ENCODE measurements at places on chromosomes 1 and 21.

DNA sequence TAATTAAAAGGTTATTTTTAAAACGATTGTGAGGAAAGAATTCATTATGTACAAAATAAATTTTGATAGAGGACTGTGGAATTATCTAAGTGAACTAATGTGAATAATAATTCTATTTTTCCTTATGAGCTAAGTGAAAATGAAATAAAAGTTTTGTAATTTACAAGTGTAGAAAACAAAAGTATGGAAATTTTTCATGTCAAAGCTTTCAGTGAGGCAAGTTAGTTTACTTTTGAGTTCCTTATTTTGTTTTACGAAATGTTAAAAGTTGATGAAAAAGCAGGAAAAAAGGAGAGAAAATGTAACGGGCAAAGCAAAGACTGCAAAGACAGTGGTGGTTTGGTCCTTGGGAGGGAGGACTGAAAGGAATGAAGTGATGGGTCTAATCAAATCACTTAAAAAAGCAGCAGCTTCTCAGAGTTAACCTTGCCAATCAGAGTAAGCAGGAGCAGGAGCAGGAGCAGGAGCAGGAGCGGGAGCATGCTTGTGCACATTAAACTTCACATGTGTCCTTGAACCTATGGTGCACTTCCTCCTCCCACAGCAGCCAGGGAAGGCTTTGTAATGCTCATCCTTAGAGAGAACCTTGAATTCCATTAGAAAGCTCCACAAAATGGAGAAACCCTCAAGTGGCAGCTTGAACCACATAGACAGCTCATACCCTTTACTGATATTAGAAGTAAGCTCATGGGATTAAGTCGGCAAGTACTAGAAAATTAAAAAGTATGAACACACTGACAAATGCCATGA is 133.4 kb downstream of the LHX4 start:
- DNase-seq, result no peak

DNA sequence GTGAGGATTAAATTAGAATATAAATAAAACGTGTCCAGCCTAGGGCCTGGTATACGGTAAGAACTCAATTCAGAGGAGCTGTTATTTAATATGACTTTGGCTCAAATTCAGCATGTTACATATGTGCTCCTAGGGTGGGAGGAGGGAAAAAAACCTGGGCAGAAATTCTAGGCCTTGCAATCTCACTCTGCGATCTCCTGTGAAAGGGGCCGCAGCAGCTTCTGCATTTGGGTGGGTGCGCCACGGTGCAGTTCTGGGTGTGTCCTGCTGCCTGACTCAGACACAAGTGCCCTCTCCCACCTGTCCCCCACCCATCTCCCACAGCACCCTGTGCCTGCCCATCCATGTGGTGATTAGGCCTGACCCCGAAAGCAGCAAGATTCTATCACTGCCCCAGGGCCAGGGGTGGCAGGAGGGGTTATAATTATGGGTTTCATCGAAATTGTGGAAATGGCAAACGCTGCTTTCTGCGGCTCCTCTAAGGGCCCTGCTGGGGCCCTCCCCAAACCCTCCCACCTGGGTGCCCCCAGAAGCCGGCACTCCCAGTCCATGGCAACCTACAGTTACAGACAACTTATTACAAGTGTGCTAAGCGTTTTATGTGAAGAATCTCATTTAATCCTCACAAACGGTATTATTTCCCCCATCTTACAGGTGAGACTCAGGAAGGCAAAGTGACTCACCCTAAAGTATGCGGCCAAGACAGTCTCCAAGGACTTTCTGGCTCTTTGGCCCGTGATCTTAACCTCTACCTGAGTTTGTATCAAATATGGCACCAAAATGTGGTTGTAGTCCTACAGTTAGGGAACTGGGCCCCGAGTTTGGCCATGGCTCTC is 25.5 kb upstream of the GRHL3 start:
- DNase-seq, result no peak

DNA sequence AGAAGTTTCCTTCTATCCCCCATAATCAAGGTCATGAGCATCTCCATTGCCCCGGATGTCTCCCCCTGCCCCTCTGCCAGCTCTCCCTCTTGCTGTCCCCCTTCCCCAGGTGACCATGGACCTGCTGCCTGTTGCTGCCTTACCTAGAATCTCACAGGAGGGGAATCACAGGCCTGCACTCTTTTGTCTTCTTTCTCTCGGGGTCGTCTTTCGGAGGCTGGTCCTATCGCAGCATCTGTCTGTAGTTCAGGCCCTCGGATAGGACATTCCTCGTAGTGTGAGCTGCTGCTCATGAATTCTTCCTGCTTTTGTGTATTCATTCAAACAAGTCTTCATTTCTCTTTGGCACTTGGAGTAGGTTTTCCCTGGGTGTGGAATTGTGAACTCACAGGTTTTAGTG is 39.9 kb upstream of the ACTRT2 start:
- DNase-seq, result no peak

GRCh38 chr1:209645574-209646452 is 6.4 kb downstream of the LAMB3 start:
- no peak for DNase-seq

- no peak for DNase-seq
Measured at GRCh38 chr1:8568837-8569236, 248.6 kb downstream of the RERE start.

GRCh38 chr1:29235955-29236711 is at the start of gene PTPRU:
Gene PTPRU (plus strand): TSS chr1:29236522. CDS start chr1:29236645, 123 bp downstream.
- no peak for DNase-seq

Measured in NCI-H526 (cell line).